Calu3 (cell line): ENCODE measurements at places on chromosomes 5 and 9. TPM values are rescaled to one million over a fixed set of nuclear protein-coding genes. Genes with fewer than 3 reads are reported as not detected.
A peak's percentile ranks its signal among the peaks of the same experiment; 100 is the strongest.

PCDHGB7 gene
- total RNA-seq, result 9.8 and 13.6 TPM in 2 replicates

PAEP gene
- 0.45 TPM in 1 of 2 replicates, not detected in the other for total RNA-seq

DNA sequence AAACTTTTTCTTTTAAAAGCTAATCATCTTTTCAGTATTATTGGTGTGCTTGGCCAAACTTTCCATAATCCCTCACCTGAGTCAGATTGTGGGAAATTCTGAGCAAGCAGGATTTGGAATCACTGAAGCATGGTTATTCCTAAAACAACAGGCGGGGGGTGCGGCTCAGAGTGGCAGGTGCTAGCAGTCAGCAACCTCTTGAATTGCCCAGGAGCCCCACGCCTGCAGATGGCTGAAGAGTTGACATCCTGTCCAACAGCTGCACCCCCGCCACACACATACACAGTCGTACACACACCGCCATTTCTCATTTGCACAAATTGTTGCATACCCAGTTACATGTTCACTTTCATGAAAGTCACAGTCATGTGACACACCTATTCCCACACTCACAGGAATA, 96.6 kb downstream of the LHX2 start:
- no peak for DNase-seq

- DNase-seq, result peak; percentile 51
These were observed 37.4 kb downstream of the CAMK4 start for GRCh38 chr5:111261610-111262009.
